ENCODE measurements at places on chromosomes 2 and 18.

GRCh38 chr2:66059332-66059731 lies 375.6 kb upstream of the MEIS1 start:
- DNase-seq: no peak

DNA sequence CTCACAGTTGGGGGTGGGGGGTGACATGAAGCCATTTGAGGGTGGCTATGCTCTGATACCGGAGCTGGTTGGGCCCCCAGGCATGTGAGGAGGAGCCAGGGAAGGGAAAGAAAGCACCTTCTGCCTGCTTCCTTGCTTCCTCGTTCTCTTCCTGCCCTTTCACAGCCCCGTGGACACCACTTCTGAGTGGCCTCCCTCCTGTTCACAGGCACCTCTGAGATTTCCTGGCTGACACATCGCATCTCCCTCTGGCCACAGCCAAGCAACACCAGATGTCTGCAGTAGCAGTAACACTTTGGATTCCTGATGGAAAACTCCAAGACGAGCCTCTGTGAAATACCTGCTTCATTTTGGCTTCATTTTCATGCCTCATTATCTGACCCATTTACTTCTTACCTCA lies 64.7 kb upstream of the ST3GAL5 start:
- no peak for DNase-seq

DNA sequence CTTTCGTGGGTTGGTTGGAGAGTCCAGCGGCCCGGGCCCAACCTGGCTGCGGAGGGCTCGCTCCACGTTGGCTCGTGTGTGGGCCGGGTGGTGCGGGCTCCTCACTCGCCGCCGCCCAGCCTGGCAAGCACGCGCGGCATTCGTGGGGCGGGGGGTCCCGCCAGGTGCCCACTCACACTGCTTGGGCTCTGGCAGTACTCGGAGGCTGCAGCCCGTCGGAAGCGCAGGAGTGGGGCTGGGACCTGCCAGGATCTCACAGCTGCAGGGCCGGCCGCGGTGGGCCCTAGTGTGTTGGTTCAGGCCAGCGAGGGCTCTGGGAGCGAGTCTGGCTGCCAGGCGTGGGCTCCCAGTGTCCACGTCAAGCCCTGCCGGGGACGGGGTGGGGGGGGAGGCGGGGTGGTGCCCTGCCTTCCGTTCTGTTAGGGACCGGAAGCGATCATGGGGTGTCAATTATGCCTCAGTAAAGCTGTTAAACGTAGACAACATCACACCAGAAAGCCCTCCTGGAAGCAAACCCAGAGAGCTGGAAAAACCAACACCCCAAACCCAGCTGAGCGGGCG lies 1.0 kb upstream of the HS6ST1 start:
- DNase-seq: peak; percentile 58

DNA sequence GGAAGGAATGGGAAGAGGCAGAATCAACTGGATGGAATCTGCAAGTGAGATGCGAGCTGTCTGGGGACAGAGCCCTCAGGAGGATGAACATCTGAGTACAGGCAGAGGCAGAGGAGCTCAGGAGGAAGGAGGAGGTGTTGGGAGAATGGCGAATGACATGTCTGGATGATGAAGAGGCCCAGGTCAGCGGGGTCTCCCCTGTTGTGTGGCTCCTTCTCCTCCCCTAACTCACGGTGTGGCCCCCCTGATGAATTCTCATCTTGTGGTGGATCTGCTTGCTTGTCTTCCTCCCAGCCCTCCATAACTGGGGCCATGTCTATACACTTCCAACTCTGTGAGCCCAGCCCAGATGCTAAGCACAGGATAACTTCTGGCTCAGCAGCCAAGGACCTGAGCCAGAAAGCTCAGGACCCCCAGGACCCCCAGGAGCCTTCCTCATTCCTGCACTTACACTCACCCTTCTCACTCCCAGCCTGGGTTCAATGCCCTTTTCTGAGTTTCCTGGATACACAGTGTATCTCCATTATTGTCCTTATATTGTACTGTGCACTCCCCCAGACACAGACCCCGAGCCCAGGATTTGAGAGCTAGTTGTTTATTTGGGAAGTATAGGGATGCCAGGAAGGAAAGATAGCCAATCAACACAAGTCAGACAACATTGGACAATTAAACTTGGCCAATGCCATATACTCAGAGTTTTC lies 678.6 kb upstream of the HS6ST1 start:
- no peak for DNase-seq

DNA sequence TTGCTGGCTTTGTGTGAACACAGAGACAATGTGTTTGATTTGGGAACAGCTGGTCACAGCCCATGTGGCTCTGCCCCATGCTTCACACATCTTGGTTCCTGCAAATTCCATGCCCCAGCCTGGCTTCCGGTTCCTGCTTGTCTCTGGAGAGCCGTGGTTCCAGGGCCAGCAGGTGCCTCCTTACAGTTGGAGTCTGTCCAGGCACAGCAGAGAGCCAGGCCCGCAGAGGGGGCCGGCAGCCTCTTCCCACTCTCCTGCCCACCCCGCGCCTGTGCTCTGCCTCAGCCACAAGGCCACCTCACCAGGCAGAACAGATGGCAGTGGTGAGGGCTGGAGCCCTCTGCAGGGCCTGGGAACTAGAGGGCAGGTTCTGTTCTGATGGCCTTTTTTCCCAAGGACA lies 81.5 kb downstream of the LDLRAD4 start:
- no peak for DNase-seq

DNA sequence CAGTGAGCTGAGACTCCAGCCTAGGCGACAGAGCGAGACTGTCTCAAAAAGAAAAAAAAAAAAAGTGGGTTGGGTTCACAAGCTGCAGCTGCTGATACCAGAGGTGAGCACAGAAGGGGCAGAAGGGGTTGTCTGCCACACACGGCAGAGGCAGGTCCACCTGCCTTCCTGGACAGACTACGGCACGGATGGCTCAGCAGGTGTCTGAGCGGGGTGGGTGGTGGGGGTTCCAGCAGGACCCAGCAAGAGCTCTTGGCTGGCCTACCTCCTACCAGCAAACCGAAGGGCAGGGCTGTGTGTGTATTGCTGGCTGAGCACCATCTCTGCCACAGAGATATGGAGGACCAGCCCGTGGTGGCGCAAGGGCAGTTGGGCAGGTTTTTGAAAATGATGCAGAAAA lies 130.4 kb upstream of the ASB18 start:
- DNase-seq: no peak

GRCh38 chr2:2847209-2847676 lies 516.2 kb upstream of the MYT1L start:
- DNase-seq: no peak

GRCh38 chr18:25186871-25187270 lies 165.1 kb downstream of the ZNF521 start:
- no peak for DNase-seq

DNA sequence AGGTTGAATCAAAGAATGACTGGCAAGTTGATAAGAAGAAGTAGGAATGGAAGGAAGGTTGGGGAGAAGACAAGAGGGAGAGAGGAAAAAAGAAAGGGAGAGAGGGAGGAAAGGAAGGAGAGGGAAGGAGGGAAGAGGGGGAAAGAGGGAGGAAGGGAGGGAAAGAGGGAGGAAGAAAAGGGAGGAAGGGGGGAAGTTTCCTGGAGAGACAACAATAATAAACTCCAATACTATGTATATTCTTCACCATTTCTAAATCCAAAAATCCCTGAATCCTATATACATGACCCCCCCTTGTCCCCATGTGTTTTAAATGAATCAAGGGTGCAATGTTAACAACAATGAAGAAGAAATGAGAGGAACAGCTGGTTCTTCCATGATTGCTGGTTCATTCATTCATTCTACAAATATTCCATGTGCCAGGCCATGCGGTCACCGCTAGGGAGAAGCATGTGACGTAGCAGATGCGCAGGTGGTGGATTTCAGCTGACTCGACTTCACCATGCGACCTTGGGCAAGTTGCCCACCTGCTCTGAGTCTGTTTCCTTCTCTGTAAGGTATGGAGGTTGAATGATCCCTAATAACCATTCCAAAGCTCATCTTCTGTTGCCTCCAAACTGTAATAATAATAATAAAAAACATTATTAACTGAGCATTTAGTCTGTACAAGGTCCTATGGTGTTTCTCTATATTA lies 77.6 kb downstream of the EN1 start:
- DNase-seq: no peak

- no peak for DNase-seq
These were observed 282.2 kb downstream of the EXOC6B start for GRCh38 chr2:72543497-72544216.

DNA sequence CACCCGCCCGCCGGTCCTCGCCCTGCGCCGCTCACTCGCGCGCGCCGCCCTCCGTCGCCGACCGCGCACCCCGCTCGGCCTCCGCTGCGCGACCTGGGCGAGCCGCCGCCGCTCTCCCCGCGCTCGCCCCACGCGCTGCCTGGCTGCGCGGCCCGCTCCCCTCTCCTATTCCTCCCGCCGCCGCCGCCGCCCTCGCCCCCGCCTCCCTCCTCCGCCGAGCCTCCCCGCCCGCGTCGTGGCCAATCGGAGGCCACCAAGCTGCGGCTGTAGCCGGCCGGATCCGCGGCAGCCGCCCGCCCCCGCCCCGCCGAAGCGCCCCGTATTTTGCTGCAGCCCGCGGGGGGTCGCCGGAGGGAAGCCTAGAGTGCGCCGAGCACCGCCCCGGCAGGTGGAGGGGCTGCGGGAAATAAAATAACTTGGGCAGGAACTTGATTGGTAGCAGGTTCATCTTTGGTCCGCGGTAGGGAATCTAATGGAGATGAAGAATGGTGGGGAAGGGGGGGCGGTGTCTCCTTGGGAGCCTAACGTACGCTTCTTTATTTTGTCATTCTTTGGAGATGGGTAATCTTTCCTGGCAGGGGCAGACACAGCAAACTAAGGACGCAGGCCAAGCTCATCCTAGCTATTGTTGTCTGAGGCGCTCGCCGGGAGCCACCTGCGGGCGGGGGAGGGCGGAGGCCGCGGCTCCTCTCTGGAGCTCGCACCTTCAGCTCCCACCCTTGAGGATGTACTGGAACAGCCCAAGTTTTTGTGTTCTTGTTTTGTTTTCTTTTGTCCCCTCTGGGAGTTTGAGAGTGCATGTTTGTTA lies 1.1 kb upstream of the CDH2 start:
- no peak for DNase-seq

Measured in H1 (cell line).